Fibroblast of upper back skin (primary cell): ENCODE measurements at places on chromosomes 11 and 22.

DNA sequence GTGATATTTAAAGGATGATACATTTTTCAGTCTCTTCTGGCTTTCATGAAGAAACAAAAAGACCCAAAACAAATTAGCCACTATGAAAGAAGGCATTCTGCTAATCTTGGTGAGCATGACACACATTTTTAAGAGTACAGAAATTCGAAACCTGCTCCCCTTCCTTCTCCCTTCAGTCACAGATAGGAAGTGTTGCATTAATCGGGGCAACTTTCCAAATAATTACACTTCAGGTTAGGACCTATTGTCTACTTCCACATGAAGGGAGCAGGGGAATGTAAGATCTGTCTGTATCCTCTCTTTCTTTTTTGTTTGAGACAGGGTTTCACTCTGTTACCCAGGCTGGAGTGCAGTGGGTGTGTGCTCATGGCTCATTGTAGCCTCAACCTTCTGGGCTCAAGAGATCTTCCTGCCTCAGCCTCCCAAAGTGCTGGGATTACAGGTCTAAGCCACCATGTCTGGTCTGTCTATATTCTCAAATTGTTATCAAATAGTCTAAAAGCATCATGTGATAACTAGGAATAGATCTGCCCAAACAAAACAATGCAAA lies 45.8 kb downstream of the NCAM1 start:
- no peak for DNase-seq

DNA sequence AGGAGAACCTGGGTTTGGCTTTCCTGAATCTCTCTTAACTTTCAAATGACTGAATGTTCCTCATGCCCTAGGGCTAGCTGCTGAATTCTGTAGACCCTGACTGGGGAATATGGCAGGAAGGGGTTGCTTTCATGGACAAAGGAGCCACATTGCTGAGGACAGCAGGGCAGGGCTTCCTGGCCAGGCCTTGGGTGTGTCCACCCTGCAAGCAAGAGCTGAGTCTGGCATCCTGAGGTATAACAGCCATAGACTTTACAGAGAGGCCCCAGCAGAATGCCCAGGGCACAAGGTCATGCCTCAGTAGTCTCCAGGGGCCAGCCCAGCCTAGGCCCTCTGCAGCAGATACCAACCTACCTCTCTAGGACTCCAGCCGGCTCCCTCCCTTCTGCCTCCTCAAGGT lies 102.2 kb upstream of the RAG2 start:
- DNase-seq = no peak

GRCh38 chr11:37942081-37942480 lies 1344.0 kb upstream of the RAG2 start:
- DNase-seq = no peak

- DNase-seq = peak; percentile 52
Measured at GRCh38 chr22:31818481-31819392, 64.9 kb downstream of the DEPDC5 start.

- no peak for DNase-seq
Measured at GRCh38 chr11:113072237-113072858, 111.1 kb downstream of the NCAM1 start.

DNA sequence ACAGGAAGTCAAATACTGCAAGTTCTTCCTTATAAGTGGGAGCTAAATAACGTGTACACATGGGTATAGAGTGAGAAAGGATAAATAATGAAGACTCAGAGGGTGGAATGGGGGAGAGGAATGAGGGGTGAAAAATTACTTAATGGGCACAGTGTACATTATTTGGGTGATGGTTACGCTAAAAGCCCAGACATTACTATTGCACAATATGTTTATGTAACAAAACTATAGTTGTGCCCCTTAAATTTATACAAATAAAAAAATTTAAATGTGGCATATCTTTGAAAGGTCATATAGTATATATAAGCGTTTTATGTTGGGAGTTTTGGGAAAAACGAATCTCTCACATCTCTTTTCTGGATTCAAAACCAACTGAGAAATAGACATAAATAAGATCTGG lies 96.1 kb downstream of the KIF18A start:
- no peak for DNase-seq

DNA sequence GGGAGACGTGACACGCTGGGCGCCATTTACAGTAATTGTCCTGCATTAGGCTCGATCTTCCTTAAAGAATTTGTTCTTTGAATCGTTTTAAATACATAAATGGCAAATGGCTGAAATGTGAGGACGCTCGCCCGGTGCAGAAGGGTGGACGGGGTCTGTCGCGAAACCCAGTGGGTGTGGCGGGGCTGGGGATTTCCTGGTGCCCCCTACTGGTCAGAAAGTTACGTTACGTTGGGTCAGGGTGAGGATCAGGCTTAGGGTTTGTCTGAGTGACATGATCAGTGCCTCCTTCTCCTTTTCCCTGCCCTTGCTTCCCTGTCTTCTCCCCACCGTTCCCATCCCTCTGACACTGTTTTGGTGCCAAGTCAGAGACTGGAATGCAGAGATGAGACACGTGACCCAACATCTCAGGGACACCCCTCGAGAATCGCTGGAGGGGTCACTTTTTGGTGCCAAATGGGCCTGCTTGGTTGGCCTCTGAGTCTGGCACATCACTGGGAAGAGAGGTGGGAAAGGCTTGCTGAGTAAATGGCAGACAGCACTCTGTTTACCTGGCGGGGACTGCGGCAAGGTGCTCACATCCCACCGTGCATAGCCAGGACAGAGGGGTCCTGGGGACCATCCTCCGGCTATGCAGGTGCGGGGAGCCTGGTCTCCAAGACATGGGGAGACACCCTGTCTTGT lies 1107.6 kb downstream of the BRD1 start:
- DNase-seq = no peak

DNA sequence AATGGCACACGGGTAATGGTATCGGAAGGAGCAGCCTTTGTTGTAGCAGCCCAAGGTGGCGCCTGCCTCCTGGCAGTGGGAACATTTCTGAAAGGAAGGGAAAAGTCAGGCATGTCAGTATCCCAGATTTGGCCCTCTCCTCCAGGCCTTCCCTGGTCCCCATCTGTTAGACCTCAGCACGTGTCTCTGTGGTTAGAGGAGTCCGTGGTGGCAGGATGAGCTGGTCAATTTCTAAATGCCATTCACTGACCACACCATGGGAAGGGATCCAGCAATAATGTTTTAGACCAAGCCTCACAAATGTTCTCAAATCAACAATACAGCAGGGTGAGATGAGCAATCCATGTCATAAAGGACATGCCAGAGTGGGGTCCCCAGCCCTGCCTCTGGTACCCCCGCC lies 49.0 kb upstream of the CYP2D6 start:
- DNase-seq = peak; percentile 75

GRCh38 chr11:62505440-62506091 lies 41.0 kb downstream of the AHNAK start:
- no peak for DNase-seq

DNA sequence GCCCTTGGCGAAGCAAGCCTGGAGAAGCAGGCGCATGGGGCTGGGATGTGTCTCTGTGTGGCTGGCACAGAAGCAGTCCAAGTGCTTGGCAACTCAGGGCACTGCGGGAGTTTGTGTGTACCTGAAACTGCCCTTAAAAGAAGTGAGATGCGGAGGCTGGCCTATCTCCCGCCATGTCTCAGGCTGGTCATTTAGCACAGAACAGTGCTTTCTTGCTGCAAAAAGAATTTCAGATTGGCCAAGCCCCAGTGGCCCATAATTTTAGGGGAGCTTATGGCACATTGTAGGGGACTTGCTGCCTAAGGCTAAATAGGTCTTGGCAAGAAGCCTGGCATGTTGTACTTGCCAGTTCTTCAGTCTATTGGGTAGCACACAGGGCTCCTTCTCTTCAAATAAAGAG lies 16.4 kb downstream of the EHF start:
- no peak for DNase-seq

DNA sequence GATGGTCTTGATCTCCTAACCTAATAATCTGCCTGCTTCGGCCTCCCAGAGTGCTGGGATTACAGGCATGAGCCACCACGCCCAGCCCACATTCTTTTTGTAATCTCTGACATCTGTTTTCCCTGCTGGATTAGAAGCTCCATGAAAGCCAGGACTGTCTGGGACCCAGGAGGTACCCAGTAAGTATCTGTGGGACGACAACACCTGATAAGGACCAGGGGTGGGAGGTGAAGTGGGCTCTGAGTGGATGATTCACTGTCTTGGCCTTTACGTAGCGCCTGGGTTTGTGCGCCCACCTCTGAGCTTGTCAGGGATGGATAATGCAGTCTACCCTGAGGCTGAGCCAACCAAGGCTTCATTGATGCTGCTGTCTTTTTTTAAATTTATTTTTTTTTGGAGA lies 118.8 kb downstream of the ABTB2 start:
- no peak for DNase-seq

DNA sequence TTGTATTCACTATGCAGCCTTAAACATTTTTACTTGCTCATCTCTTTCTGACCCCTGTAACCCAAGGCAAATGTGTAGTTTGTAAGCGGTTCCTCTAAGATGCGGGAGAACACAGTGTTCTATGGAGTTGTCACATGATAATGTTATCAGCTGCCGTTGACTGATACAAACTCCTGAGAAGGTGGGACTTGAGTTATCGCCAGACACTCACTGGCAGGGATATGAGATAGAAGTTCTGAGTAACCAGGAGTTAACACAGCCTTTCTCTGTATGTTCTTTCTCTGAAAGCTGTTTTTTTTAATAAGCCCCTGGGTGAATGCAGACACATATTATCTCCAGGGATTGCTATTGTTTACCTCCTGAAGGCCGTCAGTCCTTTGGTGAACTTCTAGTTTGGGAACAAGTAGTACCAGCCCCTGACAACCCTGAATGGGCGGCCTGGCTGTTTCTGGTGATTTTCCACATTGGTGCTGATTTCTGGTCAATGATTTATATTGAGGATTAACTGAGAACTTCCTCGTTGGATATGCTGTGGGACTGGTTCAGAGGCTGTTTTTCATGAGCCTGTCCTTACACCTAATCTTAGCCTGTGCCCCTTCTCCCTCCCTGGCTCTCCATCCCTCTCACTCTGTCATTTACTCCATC lies 155.3 kb upstream of the RASSF10 start:
- no peak for DNase-seq

DNA sequence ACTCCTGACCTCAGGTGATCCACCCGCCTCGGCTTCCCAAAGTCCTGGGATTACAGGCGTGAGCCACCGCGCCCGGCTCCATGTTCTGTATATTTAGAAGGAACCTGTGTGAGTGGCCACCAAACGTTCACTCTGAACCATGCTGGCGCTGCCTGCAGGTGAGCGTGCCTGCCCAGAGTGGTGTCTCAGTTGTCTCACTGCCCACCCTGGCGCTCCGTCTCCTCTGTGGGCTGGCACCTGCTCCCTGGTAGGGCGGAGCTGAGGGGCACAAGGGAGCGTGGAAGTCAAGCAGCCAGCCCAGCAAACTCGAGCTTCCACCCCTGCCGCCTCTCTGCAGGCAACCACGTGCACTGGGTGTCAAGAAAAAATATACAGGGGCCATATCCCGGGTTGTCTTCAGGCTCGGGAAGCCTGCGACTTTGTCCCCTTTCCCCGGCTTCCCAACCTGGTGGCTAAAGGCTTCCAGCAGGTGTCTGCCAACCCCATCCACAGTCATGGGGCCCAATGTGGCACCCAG lies 16.7 kb downstream of the TXN2 start:
- DNase-seq = no peak

DNA sequence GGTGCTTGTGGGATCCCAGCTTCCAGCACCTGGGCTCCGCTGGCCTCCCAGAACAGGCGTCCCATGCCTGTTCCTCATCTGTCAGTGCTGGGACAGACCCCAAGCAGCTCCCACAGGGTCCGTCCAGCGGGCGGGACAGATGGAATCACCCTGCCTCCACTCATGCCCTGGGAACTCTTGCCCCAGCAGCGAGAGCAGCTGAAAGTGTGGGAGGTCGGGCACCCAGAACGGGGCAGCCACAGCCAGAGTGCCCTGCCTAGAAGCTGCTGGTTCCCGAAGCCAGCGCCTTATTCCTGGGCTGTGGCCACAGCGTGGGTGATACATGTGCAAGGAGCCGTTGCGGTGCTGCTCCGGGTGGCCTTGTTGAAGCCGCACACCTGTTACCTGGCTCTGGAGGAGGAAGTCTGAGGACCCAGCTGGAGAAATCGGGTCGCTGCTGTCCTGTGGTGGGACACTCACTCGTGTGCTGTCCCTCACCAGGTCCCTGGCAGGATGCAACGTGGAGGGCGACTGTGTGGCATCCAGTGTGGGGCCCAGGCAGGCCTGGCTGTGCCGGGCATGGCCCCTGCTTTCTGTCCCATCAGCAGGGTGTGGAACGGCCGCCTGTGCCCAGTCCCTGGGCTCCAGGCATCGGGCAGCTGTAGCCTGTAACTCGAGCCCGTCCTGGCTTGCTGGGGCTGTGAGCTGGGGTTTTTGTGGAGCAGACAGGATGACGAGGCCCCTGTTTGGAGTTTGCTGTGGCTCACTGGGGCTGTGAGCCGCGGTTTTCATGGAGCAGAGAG lies 16.2 kb downstream of the GRAMD4 start:
- no peak for DNase-seq

DNA sequence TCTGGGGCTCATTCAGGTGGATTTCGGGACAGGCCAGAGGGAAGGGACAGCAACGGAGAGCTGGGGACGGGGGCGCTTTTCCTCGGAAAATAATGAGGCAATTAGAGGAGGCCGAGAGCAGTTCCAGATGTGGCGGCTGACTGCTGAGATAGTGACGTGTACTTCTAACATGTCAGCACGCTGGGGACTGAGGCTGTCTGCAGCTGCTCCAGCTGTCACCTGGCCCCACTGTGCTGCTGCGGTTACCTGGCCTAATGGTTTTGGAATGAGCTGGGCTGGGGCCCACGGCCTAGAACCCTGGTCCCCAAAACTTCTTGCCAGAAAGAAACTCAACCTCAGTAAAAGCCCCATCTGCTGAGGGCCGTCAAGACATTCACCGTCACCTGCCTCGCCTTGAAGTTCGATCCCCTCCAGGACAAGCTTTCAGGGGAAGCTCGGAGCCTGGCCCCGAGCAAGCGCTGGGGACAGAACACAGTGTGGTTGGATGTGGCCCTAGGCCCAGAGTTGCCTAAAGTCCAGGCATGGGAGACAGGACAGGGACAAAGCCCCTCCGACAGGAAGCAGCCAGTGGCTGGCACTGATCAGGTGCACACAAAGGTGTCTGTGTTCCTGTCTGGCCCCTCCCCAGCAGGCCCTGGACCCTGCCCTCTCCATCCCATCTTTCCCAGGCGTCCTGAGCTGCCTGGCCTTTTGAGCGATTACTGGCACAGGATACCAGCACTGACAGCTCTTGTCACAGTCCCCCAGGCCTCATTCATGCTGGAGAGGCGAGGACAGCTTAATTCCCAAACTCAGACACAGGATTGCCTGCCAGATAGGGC lies 22.1 kb downstream of the RPUSD4 start:
- DNase-seq = no peak

GRCh38 chr11:20861322-20861721 lies 191.9 kb downstream of the NELL1 start:
- DNase-seq = no peak

DNA sequence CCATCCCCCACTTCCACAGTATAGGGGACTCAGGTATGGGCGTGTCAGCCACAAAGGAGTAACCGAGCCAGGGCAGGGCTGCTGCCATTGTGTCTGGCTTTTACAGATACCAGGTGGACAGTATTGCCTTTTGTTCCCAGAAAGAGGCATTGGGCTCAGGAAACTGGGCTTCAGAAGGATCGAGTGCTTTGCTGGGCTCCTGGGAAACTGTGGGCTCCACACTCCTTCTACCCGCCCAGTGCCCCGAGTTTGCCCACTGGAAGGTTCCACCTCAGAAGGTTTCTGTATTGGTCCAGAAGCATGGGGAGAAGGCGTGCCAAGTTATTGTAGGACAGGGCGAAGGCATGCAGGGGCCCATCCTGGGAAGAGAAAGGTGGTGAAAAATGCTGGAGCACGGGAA lies 894.4 kb downstream of the TBC1D22A start:
- DNase-seq = no peak
